GM23338 (cell line): ENCODE measurements at places on chromosomes 13 and 19. TPM values are rescaled to one million over a fixed set of nuclear protein-coding genes. Genes with fewer than 3 reads are reported as not detected.

GNG7 gene
- total RNA-seq = 5.4 and 8.3 TPM in 2 replicates

RTBDN gene
- total RNA-seq = 3.3 and 4.1 TPM in 2 replicates

RPS16 gene
- 106 and 207 TPM in 2 replicates for total RNA-seq

GAPDHS gene
- not detected in 2 replicates for total RNA-seq

TTYH1 gene
- total RNA-seq = 31.8 and 40.8 TPM in 2 replicates

SLITRK1 gene
- 0.85 and 1.1 TPM in 2 replicates for total RNA-seq

MEIOSIN gene
- 0.16 and 0.28 TPM in 2 replicates for total RNA-seq

SHANK1 gene
- total RNA-seq = 3.3 and 4.1 TPM in 2 replicates

SEMA6B gene
- total RNA-seq = 39.8 and 42.7 TPM in 2 replicates

WDR88 gene
- total RNA-seq = not detected in 2 replicates

IGFL2 gene
- not detected in 2 replicates for total RNA-seq

ZNF724 gene
- 77.5 and 85.3 TPM in 2 replicates for total RNA-seq

RPL21 gene
- 1,037 and 1,529 TPM in 2 replicates for total RNA-seq

ZNF793 gene
- total RNA-seq = 11.4 and 13.5 TPM in 2 replicates

LRRC25 gene
- total RNA-seq = 0.17 TPM in 1 of 2 replicates, not detected in the other

PCSK4 gene
- 5.9 and 15.1 TPM in 2 replicates for total RNA-seq

CIC gene
- 31.8 and 42.0 TPM in 2 replicates for total RNA-seq

GRK1 gene
- 0.27 TPM in 1 of 2 replicates, not detected in the other for total RNA-seq

CLIP3 gene
- 12.4 and 19.1 TPM in 2 replicates for total RNA-seq

DZIP1 gene
- total RNA-seq = 22.6 and 24.2 TPM in 2 replicates

PLPP2 gene
- total RNA-seq = 75.8 and 82.6 TPM in 2 replicates

CPT1C gene
- 46.8 and 63.4 TPM in 2 replicates for total RNA-seq

ZFP14 gene
- total RNA-seq = 9.5 and 10.4 TPM in 2 replicates

PLIN4 gene
- 0.59 and 0.70 TPM in 2 replicates for total RNA-seq

CGB1 gene
- 0.52 TPM in 1 of 2 replicates, not detected in the other for total RNA-seq

PSG2 gene
- not detected in 2 replicates for total RNA-seq

TDRD12 gene
- 2.2 and 2.8 TPM in 2 replicates for total RNA-seq

USE1 gene
- total RNA-seq = 13.7 and 15.5 TPM in 2 replicates

MICU2 gene
- total RNA-seq = 122 and 125 TPM in 2 replicates

PRR22 gene
- total RNA-seq = 1.0 and 1.6 TPM in 2 replicates

RFPL4A gene
- not detected in 2 replicates for total RNA-seq

ATP1A3 gene
- total RNA-seq = 33.1 and 37.3 TPM in 2 replicates

PSG1 gene
- total RNA-seq = not detected in 2 replicates
